ENCODE measurements at places on chromosomes 2 and 18. TPM values are rescaled to one million over a fixed set of nuclear protein-coding genes. Genes with fewer than 3 reads are reported as not detected.
A peak's percentile ranks its signal among the peaks of the same experiment; 100 is the strongest.

GRCh38 chr2:46812361-46813019 lies 103.1 kb downstream of the MCFD2 start:
- peak; percentile 96 for DNase-seq

- no peak for DNase-seq
Observed at GRCh38 chr18:35736696-35737095, 155.2 kb downstream of the GALNT1 start.

GRCh38 chr2:112870841-112871835 lies 34.6 kb upstream of the IL1B start:
- DNase-seq = no peak

DNA sequence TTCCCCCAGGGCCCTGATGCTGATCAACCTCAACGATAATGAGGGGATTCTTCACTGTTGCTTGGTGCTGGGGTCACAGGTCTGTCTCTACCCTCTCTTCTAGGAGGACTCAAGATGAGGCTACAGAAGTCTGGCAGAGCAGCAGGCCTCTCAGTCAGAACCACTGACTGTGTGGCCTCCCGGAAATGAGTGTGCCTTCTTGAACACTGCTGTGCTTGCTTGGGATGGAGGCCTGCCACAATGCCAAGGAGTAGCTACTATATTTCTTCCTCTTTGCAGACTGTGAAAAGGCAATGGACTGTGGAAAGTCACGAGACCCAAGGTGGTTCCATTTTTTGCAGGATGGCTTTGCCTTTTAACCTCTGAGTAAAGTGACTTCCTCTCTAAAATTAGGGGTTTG lies 5.8 kb upstream of the HOXD1 start:
- no peak for DNase-seq

GRCh38 chr2:15984368-15985255 lies 44.3 kb downstream of the MYCN start:
- DNase-seq = peak; percentile 28

GRCh38 chr2:237253046-237253702 lies 160.8 kb downstream of the COL6A3 start:
- no peak for DNase-seq

Gene PECR
- 12.9 TPM for polyA plus RNA-seq

Gene UNC50
- polyA plus RNA-seq = 68.9 TPM

Gene CCDC138
- 13.5 TPM for polyA plus RNA-seq

Gene HOXD10
- polyA plus RNA-seq = 0.06 TPM

Gene TUBA4B
- 5.7 TPM for polyA plus RNA-seq

Gene SH3RF3
- 6.1 TPM for polyA plus RNA-seq

All from right lung (tissue), 10 donors.